ENCODE measurements at places on chromosomes 2 and 18.

GRCh38 chr2:9071584-9072124, 68.2 kb upstream of the MBOAT2 start:
- no peak for DNase-seq

DNA sequence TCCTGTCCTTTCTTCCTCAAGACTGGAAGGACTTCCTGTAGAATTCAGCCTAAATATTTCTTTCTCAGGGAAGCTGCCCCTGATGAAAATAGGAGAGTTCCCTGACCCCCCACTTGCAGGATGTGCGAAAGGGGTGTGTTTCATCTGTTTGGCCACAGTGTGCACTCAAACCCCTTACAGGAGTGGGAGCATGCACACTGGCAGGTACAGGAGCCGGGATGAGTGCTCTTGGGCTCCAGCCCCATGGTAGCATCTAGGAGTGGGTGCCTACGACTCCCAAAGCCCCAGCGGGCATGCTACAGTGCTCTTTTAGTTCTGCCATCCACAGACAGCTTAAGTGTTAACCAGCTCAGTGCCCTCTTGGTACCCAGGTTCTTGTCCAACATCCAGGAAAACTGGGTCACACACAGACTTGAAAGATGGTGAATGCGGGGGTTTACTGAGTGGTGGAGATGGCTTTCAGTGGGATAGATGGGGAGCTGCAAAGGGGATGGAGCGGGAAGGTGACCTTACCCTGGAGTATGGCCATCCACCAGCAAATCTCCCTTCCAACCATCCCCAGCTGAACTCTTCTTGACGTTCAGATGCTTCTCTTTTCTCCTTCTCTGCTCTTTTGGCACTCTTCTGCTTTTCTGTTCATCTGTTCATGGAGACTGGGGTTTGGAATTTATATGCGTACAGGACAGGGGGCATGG, 295.0 kb upstream of the NCKAP5 start:
- no peak for DNase-seq

- DNase-seq = no peak
These were observed 36.8 kb upstream of the IGFBP2 start for GRCh38 chr2:216596236-216596979.

GRCh38 chr2:9327873-9328352, 95.4 kb downstream of the ITGB1BP1 start:
- DNase-seq = no peak

DNA sequence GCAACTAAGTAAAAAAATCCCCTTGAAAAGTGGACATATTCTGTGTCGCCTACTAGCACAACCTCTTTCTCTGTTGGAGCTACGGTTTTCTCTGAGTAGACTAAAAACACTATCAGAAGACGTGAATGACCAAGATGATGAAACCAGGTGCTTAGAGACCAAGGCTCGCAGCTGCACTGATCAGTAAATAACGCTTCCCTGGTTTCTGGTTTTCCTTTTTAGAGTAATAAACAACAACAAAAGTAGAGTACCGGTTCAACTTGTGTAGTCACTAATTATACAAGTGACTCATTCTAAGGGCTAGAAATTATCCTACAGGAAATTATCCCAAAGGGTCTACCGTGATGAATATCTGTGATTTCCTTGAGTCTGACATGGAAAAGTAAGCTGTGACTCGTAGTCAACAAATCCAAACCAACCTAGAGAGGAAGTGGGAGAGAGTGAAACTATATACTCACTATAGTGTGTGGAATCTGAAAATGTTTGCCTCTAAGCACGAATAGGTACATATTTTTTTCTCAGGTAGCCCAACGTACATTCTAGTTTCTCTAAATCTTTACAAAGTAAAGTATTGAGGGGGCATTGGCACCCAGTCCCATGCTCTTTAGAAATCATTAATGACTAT, 17.8 kb downstream of the RASGRP3 start:
- no peak for DNase-seq

- DNase-seq = no peak
These were observed 82.2 kb upstream of the DOCK10 start for GRCh38 chr2:225124311-225125017.

DNA sequence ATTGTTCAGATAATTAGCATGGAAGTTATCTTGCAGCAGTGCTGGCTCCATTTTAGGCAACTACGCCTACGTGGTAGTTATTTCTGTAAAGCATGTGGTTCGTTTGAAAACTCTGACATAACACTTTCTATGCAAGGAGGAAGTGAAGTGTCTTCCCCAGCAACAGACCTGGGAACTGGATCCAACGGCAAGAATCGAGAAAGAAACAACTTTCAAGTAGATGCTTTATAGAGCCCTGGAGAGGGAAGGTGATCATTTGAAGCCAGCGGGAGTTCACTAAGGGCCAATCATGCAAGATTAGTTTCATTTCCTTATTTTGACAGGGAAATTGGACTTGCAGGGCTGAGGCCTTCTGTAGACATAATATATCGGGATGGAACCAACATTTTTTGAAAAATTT, 218.3 kb downstream of the ACKR3 start:
- no peak for DNase-seq

DNA sequence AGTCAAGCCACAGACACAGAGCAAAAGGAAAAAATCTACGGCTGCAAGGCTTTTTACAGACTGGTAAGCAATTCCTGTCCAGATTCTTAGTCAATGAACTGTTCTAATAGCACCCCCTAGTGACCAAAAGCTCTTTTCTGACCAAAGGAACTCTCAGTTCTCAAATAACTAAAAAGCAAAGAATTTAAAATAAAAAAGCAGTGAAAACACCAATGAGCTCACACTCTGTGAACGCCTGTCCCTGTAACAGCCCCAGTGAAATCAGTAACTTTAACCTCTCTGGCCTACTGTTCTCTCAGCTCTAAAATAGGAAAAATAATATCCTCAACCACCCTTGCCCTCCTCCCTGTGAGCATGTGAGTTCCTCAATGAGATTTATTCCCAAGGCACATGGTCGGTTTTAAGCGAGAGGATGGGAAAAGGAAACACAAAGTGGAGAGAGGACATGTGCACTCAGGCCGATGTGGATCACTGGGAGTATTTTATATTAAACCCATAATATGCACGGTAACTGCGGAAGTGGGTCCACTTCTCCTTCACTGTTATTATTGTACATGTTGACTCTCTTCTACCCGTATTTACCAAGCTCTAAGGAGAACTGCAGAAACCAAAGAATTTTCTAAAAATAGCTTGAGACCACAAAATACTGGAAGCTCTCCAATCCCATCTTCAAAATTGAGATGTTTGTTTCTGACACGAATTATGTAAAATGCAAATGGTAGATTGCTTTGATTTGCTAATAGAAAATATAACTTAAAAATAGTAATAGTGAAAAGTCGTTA, 128.5 kb downstream of the STK39 start:
- no peak for DNase-seq

GRCh38 chr18:34261865-34262780, 37.4 kb upstream of the NOL4 start:
- no peak for DNase-seq

- no peak for DNase-seq
These were observed 6.3 kb downstream of the SGPP2 start for GRCh38 chr2:222430681-222431080.

DNA sequence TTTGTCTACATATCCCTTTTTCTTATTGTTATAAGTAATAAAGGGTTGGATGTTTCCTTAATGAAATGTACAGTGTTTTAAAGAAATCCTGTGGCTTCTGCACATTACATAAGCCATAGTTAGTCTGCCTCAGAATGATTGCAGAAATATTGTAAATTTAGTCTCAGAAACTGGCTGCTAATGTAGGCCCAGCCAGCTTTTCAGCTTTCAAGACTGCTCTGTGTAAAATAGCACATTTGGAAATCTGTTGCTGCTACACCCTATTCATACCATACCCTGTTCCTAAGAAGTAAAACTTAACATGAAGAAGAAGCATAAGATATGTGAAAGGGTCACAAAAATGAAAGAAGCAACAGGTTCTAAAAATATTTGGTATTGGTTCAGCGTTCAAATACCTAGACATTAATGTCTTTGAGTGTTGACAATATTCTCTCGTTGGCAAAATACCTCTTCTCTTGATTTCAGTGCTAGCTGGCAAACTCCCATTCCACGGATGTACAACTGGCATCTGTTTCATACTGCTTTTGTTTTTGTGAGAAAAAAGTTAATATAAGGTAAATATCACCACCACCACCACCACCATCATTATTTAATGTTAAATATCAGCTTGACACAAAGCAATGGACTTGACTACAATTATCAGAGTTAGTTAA, 19.2 kb upstream of the NCKAP1 start:
- DNase-seq = no peak

GRCh38 chr2:63399156-63399555, 189.1 kb downstream of the WDPCP start:
- DNase-seq = no peak

GRCh38 chr2:99651930-99652670, 162.3 kb upstream of the REV1 start:
- no peak for DNase-seq

GRCh38 chr2:28377984-28378678, 14.5 kb upstream of the FOSL2 start:
- no peak for DNase-seq

- no peak for DNase-seq
These were observed 442.7 kb upstream of the MEIS1 start for GRCh38 chr2:65992198-65992554.

- no peak for DNase-seq
These were observed 513.0 kb downstream of the PTPRM start for GRCh38 chr18:8080092-8080491.

DNA sequence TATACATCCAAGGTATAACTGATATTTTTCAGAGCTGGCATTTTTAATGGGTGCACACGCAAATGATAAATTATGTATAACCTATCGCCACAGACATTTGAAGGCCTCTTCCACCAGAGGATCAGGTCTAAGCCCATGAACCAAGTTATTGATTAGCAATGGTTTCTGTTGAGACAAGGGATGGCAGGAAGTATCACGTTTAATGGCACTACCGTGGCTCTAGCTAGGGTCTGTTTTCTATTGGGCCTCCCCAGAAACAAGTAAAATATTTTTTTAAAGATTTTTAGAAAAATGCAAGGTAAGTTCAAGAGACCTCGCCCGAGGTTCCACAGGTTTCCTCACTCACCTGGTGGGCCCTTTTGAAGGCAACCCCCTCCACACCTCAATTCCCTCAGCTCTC, 667 bp downstream of the GFPT1 start:
- DNase-seq = no peak

- peak; percentile 68 for DNase-seq
These were observed 182.3 kb downstream of the INO80D start for GRCh38 chr2:205903549-205904129.

DNA sequence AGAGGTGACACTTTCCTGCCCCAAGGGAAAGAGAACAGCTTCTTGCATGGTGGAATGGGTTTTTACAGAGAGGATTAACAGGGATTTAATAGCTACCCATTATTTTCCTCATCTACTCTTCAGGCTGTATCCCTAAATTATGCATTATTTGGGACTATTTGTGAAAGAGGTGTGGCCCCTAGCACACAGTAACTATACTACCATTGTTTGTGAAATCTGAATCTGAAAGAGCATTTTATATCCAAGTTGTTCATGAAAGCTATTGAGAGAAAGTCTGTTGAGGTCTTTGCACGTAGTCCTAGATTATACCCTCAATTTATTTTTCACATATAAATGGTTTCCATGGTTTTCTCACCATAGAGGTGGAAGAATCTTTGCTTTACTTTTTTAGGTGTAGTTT, 78.1 kb downstream of the SPTBN1 start:
- no peak for DNase-seq

DNA sequence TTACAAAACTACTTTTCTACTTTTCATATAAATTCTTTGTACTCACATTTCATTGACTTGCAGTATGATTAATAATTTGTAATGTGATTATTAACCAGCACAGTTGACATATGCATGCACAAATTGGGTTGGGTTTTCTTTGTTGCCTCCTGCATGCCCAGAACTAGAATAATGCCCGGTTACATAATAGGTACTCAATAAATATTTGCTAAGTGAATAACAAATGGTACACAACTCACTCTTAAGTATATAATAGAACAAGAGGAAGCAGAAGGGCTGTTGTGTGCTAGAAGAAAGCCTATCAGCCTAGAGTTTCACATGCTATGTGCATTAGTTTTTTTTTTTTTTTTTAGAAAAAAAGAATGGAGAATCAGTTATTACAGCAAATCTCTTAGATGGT, 9.3 kb downstream of the RDH14 start:
- DNase-seq = no peak

DNA sequence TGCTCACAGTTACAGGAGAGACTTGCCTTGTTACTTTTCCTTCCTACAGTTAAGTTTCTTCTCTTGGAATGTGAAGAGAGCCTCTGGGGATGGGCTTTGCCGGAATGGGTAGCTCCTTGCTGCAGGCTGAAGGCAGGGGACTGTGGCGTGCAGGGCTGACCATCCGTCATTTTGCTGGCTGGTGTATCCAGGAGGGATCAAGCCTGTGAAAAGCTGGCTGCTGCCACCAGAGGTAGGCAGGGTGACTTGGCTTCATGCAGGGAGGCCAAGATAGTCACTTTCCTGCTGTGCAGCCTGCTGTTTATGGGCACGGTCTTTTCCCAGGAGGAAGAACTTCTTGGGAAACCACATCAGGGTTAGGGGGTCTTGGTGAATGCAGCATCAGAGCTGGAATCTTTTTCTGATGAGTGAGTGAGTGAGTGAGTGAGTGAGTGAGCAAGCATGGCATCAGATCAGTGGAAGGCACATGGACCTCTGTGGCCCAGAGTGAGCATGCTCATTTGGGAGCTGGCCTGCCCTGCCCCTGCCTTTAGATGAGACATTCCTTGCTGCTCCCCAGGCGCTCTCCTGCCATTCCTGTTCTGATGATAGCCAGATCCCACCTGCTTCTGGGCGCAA, 33.0 kb downstream of the FHOD3 start:
- peak; percentile 26 for DNase-seq

DNA sequence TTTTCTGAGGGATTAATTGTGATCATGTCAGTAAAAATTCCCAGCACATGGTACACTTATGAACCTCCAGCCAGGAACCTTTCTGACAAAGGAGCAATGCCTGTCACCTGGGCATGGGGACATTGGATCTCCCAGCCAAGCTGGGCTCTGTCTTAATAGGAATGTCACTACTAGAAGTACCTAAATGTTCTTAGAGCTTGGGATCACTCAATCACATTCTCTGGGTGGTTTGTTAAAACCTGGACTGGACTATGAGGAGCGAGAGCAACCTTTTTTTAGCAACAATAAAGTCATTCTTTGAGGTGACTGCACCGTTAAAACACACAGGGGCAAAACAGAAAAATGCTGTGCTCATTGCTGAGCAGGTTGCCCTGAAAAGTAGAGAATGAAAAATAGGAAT, 6.4 kb upstream of the PPP1CB start:
- no peak for DNase-seq

Measured in H9 (cell line).